ENCODE measurements at places on chromosomes 16 and 17.
A peak's percentile ranks its signal among the peaks of the same experiment; 100 is the strongest.

- DNase-seq, result peak; percentile 68
These were observed 96.1 kb upstream of the CDH5 start for GRCh38 chr16:66270333-66270927.

GRCh38 chr17:14207791-14208190 is 28.9 kb downstream of the CDRT15 start:
- DNase-seq, result no peak

DNA sequence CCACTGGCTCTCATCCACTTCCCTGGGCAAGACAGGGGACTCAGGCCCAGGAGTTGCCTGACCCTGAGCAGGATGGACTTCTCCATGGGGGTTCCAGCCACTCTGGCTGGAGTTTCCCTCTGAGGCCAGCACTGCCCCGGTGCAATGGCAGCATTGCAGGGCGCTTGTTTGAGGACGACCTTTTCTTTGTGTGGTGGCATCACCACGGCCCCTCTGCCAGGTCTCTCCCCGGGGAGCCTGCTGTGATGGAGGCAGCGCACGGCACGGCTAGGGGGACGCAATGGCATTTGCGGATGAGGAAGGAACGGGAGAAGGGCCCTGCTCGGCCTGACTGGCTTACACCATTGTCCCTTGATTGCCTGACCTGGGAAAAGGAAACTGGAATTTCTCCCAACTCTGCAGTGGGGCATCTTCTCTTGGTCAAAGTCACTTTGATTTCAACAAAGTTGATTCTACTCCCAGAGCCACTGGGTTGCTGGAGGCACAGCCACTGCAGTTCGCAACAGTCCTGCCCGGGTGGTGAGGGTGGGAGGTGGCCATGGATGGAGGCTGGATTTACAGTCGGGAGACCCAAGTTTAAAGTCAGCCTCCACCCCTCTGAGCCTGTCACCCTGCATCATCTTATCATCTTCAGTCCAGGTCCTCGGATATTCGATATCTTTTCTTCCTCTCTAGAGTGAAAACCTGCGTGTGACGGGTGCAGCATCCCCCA is 82.9 kb upstream of the ZNF469 start:
- DNase-seq, result no peak

DNA sequence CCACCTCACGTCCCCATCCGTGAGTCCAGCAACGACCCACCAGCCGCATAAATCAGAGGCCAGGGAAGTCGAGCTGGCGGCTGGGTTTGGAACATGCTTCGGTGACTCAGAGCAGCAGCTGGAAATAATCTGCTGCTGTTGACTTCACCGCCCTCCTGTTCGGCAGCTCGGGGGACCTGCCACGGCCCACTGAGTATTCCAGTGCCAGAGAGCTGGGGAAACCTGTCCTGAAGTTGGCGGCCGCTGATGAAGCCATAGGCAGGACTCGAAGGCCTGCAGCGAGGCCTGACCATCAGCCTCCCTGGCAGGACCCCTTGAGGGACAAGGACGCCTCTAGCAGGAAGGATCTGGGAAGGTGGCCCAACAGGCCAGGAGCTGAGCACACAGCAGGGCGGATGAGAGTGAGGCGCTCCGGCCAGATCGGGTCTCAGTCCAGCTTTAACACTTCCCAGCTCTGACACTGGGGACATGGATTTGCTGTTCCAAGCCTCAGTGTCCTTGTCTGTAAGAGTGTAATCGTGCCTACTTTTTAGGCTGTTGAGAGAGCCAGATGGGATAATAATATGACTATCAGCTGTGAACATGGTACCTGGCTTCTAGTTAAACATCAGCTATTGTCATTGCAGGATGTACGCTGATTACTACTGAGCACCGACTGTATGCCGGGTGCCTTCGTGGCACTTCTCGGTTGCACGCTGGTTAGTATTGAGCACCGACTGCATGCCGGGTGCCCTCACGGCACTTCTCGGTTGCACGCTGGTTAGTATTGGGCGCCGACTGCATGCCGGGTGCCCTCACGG is 50.4 kb upstream of the CIBAR2 start:
- no peak for DNase-seq

GRCh38 chr17:79360196-79360595 is 250.7 kb downstream of the RBFOX3 start:
- DNase-seq, result no peak

GRCh38 chr16:3492356-3492755 is 2.9 kb downstream of the C16orf90 start:
- no peak for DNase-seq

GRCh38 chr17:9860851-9861250 is 35.1 kb downstream of the GLP2R start:
- no peak for DNase-seq

DNA sequence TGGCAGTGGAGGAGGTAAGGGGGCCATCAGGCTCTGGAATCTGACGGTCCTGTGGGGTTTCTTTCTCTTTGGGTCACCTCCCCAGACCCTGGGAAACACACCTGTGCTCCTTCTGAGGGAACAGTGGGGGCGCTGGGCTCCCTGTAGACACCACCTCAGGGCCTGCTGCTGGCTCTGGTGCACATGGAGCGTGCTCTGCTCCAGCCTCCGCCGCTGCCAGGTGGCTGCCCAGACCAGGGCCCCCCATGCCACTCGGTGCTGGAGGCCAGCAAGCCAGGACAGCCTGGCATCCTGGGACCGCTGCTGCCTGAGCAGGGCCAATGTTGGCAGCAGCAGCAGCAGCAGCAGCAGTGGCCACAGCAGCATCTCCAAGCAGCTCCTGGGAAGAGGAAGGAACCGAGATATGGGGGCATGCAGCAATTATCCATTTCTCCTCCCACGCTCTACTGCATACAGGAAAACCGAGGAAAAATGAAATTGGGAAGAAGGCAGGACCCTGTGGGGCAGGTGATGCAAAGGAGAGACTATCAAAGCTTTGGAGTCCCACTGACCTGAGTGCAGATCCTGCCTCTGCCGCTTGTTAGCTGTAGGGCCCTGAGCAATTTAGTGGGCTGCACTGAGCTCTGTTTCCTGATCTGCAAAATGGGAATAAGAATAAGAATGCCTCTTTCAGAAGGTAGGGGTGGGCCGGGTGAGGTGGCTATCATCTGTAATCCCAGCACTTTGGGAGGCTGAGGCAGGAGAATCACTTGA is 902 bp downstream of the GHDC start:
- no peak for DNase-seq

GRCh38 chr17:49003557-49004511 is 6.6 kb downstream of the IGF2BP1 start:
- DNase-seq, result no peak

- no peak for DNase-seq
These were observed 3.9 kb upstream of the SCPEP1 start for GRCh38 chr17:56974055-56974454.

GRCh38 chr17:73290399-73291259 is 21.2 kb downstream of the CDC42EP4 start:
- DNase-seq, result no peak

GRCh38 chr16:622920-623280 is 7.9 kb upstream of the WFIKKN1 start:
- DNase-seq, result no peak

DNA sequence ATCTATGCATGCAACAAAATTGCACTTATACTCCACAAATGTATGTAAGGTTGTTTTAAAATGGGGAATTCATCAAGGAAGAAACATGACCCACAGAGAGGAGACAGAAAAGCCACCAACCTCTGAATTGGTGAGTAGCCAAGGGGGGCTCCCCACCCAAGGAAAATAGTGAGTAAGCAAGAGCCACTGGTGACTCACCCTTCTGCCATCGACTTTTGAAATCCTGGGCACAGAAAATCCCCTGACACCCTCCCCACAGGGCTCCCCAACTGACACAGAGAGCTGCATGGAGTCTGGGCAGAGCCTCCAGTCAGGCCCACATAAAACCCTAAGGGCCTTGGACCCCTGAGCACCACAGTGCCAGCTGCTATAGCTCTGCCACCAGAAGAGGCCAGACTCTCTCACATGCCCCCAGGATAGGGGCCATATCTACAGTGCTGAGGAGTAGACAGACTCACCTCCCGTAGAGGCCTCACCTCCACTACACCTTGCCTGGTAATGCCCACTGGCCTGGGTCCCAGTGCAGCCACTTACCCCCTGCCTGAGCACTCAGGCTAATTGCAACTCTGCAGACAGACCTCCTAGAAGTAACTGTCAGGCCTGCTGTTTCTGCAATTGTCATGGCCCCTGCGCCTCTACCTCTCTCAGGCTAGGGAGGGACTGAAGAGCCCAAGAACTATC is 244.7 kb upstream of the WSB1 start:
- no peak for DNase-seq

DNA sequence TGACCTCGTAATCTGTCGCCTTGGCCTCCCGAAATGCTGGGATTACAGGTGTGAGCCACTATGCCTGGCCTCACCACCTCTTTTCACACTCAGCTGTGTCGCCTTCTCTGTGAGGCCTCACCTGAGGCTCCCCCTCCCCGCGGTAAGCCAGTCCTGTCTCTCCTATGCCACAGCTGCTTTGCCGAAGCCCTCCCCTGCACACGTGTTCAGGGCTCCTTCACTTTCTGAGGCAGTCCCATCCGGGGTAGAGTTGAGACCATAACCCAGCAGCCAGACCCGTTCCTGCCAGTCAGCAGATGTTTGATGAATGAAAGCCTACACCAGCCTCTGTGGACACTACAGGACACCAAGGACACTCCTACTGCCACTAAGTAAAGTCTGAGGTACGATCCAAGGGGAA is 10.6 kb downstream of the USP7 start:
- no peak for DNase-seq

- no peak for DNase-seq
These were observed 19.2 kb downstream of the VAC14 start for GRCh38 chr16:70781800-70782199.

GRCh38 chr17:3808701-3809100 is 7.7 kb upstream of the ITGAE start:
- DNase-seq, result no peak

- no peak for DNase-seq
These were observed 21.6 kb upstream of the SHISA9 start for GRCh38 chr16:12879812-12880211.

- DNase-seq, result no peak
These were observed 15.5 kb downstream of the CES1 start for GRCh38 chr16:55817236-55817912.

- DNase-seq, result no peak
These were observed 26.5 kb upstream of the NF1 start for GRCh38 chr17:31068291-31068690.

GRCh38 chr17:72142614-72143013 is 21.8 kb downstream of the SOX9 start:
- DNase-seq, result no peak

- no peak for DNase-seq
These were observed 3.0 kb upstream of the RMI2 start for GRCh38 chr16:11342021-11342855.

GRCh38 chr17:37054894-37055293 is 106.1 kb downstream of the AATF start:
- DNase-seq, result no peak

DNA sequence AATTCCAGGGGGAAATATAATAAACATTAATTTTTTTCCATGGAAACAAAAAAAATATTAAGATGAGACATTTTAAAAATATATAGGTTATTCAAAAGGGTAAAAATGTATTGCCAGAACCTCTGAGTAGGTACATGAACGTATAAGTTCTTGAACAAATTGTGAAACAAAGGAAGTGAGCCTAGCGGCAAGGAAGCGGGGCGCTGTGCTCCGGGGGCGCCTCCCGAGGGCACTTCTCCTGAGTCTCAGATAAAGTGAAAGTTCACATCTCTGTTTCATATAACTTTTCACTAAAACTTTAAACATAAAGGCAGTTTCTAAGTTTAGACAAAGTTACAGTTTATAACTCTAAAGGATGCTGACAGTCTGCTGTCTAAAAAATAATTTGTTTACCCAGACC is 52.3 kb downstream of the TNRC6C start:
- DNase-seq, result no peak

GRCh38 chr17:46901291-46901690 is 21.7 kb upstream of the GOSR2 start:
- DNase-seq, result no peak

- DNase-seq, result peak; percentile 20
These were observed 1.5 kb downstream of the GSDMB start for GRCh38 chr17:39916918-39917317.

GRCh38 chr16:13419589-13419988 is 500.4 kb upstream of the ERCC4 start:
- no peak for DNase-seq

GRCh38 chr17:74455821-74456220 is 10.6 kb upstream of the CD300A start:
- DNase-seq, result no peak

DNA sequence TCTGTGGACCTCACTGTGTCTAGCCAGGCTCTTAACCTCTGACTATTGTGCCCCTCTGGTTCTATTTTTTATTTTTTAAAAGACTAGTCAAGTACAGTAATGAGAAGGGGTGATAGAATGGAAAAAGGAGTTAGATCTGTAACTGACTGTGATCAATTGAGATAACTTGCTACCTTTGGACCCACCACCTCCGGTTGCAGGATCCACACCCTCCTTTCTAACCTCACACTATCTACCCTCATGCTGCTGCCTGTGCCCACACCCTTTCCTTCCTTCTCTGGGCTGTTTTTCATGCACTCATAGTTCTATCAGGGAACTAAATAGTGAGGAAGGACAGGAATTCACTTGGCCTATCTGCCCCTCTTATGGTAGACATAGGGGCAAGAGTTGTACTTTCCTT is 172.3 kb downstream of the KATNIP start:
- peak; percentile 48 for DNase-seq

- DNase-seq, result no peak
These were observed 18.1 kb downstream of the USP36 start for GRCh38 chr17:78822552-78822951.

DNA sequence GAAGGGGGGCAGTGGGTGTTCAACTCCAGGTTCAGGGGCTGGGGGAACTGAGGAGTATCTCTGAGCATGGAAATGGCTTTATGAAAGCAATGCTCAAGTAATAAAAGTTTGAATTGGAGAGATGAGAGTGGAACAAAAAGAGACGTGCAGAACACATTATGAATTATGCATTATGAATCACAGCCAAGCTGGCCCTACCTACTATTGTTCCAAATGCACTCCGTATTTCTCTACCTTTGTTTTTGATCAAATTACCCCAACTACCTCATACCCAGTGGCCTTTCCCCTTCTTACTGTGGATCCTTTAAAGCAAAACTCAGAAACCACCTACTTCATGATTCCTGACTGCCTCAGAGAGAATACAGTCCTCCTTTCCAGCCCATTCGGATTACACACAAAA is 38.1 kb downstream of the TEKT3 start:
- no peak for DNase-seq

DNA sequence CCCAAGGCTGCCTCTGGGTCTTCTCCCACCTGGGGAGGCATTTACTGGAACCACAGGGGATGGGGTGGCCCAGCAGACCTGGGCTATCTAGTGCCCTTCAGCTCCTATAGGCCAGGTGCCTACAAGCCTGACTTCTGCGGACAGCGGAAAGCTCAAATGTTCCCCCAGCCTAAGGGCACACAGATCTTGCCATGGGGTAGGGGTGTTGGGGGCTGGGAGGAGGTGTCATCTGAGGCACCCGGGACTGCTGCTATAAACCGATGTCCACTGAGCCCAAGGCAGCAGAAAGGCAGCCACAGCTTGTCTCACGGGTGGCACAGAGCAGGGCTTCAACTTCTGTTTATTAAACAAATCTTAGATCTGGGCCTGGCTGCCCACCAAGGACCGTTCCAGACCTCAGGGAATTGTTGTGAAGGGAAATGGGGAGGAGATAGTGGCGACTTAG is 3.6 kb downstream of the MYO1C start:
- DNase-seq, result no peak
